ENCODE measurements at places on chromosomes 1 and 21.
A peak's percentile ranks its signal among the peaks of the same experiment; 100 is the strongest.

- DNase-seq: no peak
Observed at GRCh38 chr1:109773900-109774485, 10.3 kb upstream of the EPS8L3 start.

GRCh38 chr1:189125694-189126093, 1352.0 kb downstream of the BRINP3 start:
- no peak for DNase-seq

GRCh38 chr1:229300099-229300757, 29.3 kb downstream of the RAB4A start:
- no peak for DNase-seq

DNA sequence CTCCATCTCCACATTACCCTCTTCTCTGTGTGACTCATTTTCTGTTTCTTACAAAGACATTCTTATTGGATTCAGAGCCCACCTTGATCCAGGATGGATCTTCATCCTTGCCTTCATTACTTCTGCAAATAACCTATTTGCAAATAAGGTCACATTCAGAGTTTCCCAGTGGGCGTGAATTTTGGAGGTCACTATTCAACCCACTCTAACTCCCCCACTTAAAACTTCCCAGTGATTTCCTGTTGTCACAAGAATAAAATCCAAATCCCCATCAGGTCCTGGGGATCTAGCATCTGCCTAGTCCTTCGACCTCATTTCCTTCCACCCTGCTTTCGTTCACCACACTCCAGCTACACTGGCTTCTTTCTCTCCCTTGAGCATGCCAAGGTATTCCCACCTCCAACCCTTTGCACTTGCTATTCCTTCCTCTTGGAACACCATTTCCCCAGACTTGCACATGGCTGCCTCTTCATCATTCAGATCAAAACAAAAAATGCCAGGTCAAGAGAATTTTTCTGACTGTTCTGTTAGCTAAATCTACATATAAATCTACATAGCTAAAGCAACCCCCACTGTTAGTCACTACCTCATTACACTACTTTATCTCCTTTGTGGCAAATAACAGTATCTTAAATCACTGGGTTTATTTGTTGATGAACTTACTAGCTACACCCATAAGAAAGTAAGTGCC, 187.2 kb downstream of the TOMM20 start:
- DNase-seq: no peak

GRCh38 chr1:200124309-200124708, 96.8 kb downstream of the NR5A2 start:
- no peak for DNase-seq

- DNase-seq: no peak
Observed at GRCh38 chr1:178642282-178642681, 82.8 kb upstream of the RALGPS2 start.

- no peak for DNase-seq
Observed at GRCh38 chr21:41557884-41558283, 49.9 kb upstream of the TMPRSS2 start.

- no peak for DNase-seq
Observed at GRCh38 chr1:248631354-248632008, 3.4 kb downstream of the OR2T11 start.

- DNase-seq: no peak
Observed at GRCh38 chr1:44045064-44045463, 13.8 kb upstream of the SLC6A9 start.

- no peak for DNase-seq
Observed at GRCh38 chr1:158311066-158311465, 20.3 kb downstream of the CD1B start.

- no peak for DNase-seq
Observed at GRCh38 chr1:212718499-212718898, 18.9 kb upstream of the BATF3 start.

DNA sequence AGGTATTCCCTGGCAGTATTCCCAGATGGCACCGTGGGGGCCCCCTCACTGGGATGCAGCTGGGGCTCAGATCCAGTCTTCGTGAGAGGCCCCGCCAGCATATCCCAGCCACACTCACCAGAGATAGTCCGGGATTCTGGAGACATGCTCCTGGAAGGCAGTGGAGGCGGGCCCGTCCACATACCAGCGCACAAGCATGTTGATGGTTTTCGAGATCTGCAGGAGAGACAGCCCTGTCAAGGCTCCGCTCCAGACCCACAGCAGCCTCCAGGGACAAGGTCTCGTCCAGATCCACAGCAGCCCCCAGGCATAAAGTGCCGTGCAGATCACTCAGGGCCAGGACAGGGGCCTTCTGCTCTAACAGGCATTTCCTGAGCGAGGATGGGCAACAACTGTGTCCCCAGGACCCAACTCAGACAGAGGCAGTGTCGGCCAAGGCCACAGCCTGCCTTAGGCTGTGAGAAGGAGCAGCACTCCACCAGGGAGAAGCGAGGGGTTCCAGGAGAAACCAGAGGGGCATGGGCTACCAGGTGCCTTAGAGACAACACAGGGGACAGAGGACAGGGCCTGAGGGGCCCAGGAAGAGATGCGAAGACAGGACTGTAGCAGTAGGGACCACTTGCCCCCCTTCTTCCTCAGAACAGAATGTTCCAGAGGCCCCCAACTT, 14.8 kb downstream of the LSS start:
- DNase-seq: no peak

GRCh38 chr1:246695136-246695535, 29.1 kb upstream of the SCCPDH start:
- no peak for DNase-seq

GRCh38 chr1:60620087-60620486, 462.3 kb upstream of the NFIA start:
- no peak for DNase-seq

- no peak for DNase-seq
Observed at GRCh38 chr1:223199094-223199647, 56.1 kb upstream of the TLR5 start.

DNA sequence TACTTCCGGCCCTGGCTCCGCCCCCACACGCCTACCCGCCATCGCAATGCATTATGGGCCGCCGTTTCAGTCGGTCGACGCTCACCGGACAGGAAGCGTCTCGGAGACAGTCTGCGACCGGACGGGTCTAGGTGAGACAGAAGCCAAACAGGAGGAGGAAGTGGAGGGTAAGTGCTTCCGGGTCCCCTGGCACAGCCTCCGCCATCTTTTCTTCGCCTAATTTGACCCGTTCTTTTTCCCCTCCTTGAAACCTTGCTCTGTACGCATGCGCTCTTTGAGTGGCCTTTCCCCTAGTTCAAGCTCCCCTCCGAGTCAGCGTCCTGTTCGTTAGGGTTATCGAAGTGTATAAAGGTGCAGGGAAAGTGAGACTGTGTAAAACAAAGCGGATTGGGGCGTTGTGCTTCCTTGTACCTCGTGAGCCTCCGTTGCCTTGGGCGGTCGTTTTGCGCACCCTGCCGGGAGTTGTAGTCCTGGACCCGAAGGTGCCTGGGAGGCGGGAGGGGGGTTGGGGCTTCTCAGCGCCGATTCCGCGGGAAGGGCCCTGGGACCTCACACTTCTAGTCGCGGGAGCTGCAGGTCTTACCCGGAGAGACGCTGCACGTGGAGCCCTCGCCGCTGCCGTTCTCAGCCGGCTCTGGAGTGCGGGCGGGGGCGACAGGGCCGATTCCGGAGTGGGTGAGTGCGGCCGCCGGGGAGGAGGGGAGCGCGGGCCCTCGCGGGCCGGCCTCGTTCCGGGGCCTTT, at the start of the genes ATP5PF and GABPA:
ATP5PF (minus strand) TSS at position 1 of the 742 bp plus-strand sequence. CDS start 5,110 bp downstream, outside the sequence.
GABPA (plus strand) TSS at position 69 of the 742 bp plus-strand sequence. CDS start 6,627 bp downstream, outside the sequence.
- peak; percentile 97 for DNase-seq

DNA sequence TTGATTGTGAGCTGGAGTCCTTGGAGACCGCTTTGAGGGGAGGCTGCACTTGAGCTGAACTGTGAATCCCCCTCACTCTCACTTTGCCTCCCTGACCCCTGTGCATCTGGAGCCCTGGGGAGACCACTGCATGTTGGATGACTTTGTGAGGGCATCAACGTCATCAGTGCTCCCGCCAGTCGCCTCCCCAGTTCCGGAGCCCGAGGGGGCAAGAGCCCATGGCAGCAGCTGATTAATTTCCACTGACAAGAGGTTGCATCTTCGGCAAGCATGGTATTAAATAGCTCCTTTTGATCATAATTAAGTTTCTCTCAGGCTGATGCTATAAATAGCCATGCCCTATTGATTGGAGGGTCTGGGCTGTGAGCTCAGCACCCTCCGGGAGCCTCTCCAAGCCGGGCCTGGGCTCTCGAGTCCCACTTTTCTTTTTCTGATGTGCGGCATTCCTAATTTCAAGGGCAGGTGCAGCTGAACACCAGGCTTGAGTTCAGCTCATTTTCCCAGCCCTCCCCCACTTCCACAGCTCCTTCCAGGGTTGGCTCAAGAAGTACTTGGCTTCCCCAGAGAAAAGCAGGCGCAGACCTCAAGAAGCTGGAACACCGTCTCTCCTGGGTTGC, 33.2 kb downstream of the KCND3 start:
- no peak for DNase-seq

- DNase-seq: no peak
Observed at GRCh38 chr1:230976825-230977747, 1.6 kb downstream of the TTC13 start.

GRCh38 chr21:31732597-31733550, 956 bp upstream of the SCAF4 start:
- DNase-seq: no peak

DNA sequence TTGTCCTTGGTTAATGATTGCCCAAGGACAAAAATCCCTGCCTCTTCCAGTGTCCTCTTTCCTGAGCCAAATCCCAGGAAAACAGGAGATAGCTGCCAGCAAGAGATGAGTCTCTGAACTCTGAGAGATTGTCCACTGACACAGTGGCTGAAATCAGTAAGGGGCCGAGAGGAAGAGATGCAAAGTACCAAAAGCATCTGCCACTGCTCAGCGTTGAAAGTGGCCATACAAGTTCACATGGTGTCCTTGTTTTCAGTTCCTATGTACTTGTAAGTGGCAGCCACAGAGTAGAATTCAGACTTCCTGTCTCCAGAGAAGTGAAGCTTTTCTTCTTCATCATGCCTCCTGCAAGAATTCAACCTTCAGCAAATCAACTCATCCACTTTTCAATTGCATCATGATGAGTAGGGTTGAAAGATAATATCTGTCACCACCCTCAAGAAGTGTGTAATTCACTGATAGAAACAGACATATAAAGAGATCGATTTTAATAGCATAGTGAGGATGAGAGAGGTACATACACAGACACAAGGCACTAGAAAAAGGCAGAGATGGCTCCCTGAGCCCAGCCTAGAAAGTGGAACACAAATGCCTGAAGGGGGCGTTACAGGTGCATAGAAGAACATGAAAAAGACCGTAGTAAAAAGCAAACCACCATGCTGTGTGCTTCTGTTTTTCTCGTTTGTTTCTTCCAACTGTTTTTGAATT, 185.8 kb downstream of the MRPL39 start:
- DNase-seq: no peak

DNA sequence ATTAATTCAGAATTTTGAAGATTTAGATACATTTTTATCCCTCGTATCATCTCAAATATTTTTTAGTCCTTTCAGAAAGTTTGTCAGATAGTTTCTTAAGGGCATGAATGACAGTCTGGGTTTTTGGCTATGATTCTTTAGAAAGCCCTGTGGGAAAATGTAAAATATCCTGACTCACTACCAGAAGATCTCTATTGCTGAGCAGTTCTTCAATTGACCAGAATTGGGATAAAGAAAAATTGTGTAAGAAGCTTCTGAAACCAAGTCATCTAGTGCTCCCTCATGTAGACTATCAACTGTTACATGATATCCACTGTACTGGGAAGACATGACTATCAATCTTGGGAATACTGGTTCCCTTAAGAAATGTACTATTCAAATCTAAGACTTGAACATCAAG, 608.3 kb upstream of the CHRM3 start:
- DNase-seq: no peak

- no peak for DNase-seq
Observed at GRCh38 chr1:38235705-38236104, 189.1 kb upstream of the POU3F1 start.

GRCh38 chr1:231121533-231121932, 40.3 kb upstream of the TRIM67 start:
- no peak for DNase-seq

DNA sequence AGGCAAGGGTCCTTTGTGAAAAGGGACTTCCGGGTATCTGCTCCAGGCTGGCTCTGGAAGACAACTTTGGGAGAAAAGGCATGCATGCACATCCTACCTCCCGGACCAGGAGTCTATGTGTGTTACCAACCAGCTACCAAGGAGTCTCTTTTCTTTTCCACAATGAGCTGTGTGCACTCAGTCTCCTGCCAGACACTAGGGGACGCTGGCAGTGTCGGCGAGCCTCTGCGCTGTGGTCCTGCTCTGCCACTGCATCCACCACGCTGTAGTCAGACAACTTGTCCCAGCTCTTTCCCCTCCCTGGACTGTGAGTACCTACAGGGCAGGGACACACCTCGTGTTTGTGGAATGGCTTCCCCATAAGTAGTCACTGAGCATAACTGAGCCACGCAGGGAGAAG, 5.1 kb upstream of the SSR2 start:
- DNase-seq: no peak

DNA sequence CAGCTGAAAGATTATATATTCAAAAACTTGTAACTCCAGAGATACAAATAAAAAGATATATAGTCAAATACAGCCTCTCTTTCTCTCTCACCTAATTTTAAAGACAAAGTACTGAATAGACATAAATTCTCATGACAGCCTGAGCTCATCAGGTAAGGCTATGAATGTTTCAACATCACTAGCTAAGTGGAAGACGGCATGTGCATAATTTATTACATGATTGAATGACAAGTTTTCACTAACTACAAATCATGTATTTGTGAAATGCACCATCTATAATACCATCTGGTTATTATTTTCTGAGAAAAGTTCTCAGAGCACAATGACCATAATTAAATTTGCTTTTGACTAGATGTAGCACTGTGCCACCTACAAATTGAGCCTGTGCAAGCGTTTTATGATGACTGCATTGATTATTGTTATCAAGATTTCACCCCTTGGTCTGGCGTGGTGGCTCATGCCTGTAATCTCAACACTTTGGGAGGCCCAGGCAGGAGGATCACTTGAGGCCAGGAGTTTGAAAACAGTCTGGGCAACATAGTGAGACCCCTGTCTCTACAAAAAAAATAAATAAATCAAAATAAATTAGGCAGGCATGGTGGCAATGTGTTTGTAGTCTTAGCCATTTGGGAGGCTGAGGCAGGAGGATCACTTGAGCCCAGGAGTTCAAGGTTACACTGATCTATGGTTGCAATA, 128.2 kb downstream of the APP start:
- DNase-seq: no peak

DNA sequence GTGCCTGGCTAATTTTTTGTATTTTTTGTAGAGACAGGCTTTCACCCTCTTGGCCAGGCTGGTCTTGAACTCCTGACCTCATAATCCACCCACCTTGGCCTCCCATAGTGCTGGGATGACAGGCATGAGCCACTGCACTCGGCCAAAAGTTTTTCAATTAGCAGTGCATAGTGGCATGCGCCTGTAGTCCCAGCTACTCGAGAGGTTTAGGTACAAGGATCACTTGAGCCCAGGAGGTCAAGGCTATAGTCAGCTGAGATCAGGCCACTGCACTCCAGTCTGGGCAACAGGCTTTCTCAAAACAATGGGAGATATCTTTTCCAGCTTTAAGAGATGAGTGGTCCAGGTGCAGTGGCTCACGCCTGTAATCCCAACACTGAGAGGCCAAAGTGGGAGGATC, 30.8 kb downstream of the DAP3 start:
- no peak for DNase-seq
